ENCODE measurements at places on chromosomes 2 and 18. TPM values are rescaled to one million over a fixed set of nuclear protein-coding genes. Genes with fewer than 3 reads are reported as not detected.

DNA sequence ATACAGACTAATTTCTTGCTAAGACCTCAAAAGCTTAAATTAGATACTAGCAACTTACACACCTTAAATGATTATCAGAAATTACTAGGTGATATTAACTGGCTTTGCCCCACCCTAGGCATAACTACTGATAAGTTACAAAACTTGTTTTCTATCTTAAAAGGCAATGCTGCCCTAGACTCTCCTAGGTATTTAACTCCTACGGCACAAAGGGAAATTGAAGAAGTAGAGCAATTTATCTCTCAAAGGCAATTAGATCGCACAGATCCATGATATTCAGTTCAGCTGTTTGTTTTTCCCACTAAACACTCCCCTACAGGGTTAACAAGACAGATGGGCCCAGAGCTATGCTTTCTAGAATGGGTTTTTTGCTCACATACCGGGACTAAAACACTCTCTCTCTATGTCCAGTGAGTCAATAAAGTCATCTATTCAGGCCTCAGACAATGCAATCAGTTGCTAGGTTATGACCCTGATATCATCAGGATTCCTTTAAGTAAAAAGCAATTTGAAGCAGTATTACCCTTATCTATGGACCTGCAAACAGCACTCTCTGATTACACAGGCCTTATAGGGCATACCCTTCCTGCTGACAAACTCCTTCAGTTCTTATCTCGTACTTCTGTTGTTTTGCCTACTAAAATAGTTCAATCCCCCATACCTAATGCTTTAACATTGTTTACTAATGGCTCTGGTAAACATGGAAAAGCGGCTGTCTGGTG, 14.3 kb downstream of the MAP3K2 start:
- H3K27me3 ChIP-seq = no peaks in the 10 kb centered on the region
- H3K27ac ChIP-seq = no peak overlapping the region
- H3K4me1 ChIP-seq = no peaks in the 10 kb centered on the region
- peaks cover 56% of the 10 kb centered on the region for H3K36me3 ChIP-seq

- H3K36me3 ChIP-seq = peaks cover 3% of the 10 kb centered on the region
- no peaks in the 10 kb centered on the region for H3K4me1 ChIP-seq
- DNase-seq = no peak
Observed at GRCh38 chr2:29195796-29196195, 80.6 kb downstream of the CLIP4 start.

- peaks cover 7% of the 10 kb centered on the region for H3K4me1 ChIP-seq
- H3K27ac ChIP-seq = no peak overlapping the region
- DNase-seq = no peak
- no peaks in the 10 kb centered on the region for H3K36me3 ChIP-seq
Observed at GRCh38 chr2:60808330-60808801, 52.3 kb downstream of the PAPOLG start.

DNA sequence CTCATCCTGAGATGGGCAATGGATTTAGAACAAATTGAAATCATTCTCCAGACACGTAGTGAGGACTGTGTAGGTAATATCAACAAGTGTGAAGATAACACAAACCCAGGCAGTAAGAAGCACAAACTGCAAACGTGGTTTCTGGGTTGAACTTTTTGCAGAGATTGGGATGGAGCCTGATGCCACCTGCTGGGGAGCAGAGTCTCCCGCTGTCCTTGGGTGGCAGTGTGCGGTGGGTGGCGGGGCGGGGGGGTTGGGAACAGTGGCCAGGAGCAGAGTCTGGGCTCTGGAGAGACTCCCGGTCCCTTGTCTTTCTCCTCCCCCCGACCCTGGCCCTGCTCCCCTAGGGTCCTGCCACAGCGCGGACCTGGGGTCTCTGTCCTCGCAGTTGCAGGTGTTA, 19.5 kb downstream of the TRAF3IP1 start:
- peaks cover 5% of the 10 kb centered on the region for H3K4me1 ChIP-seq
- H3K36me3 ChIP-seq = no peaks in the 10 kb centered on the region
- no peaks in the 10 kb centered on the region for H3K27me3 ChIP-seq
- DNase-seq = no peak
- no peak overlapping the region for H3K27ac ChIP-seq

TMEM247 gene
- total RNA-seq = not detected

GRCh38 chr18:58359620-58360019, 269.3 kb downstream of the ALPK2 start:
- no peak overlapping the region for H3K4me3 ChIP-seq
- DNase-seq = no peak
- no peaks in the 10 kb centered on the region for H3K27me3 ChIP-seq
- H3K36me3 ChIP-seq = peaks cover 5% of the 10 kb centered on the region

- H3K27ac ChIP-seq = peak overlapping the region; percentile 76
- H3K4me3 ChIP-seq = no peak overlapping the region
- DNase-seq = no peak
- peaks cover 6% of the 10 kb centered on the region for H3K4me1 ChIP-seq
Observed at GRCh38 chr18:6576718-6577375, 152.7 kb upstream of the ARHGAP28 start.

DNA sequence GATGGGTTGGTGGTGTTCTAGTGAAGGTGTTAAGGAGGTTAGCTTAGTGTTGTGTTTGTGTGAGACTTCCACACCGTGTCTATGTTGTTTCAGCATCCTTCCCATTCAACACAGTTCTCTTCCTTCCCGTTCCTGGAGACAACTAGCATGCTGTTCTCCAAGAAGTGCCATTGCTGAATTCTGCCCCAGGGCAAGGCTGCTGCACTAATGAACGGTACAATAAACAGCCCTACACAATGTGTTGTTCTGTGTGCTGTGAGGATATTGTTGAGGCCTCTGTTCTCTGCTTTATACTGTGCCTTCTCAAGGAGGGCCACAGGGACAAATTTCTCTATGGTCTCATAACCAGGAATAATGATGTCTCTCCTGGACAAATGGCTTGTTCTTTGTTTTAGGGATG, 39.8 kb upstream of the ZEB2 start:
- H3K4me1 ChIP-seq = peaks cover 17% of the 10 kb centered on the region
- peak; percentile 31 for DNase-seq
- H3K36me3 ChIP-seq = no peaks in the 10 kb centered on the region
- no peaks in the 10 kb centered on the region for H3K27me3 ChIP-seq

DNA sequence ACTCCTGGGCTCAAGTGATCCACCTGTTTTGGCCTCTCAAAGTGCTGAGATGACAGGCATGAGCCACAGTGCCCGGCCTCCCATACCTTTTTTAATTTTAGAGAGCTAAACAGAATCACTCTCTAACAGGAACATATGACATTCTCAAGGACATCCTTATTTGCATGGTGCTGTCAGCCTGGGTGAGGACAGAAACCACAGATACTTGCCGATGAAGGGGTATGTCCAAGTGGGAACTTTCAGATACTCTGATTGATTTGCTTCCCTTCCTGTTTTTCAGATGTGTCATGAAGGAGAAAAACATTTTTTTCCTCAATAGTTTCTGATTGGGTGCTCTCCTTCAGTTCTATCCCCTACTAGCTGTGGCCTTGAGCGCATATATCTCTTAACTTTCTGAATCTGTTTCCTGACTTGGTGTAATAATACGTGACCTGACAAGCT, 49.6 kb downstream of the MYO3B start:
- H3K27me3 ChIP-seq = no peaks in the 10 kb centered on the region
- no peak overlapping the region for H3K27ac ChIP-seq
- DNase-seq = no peak
- H3K36me3 ChIP-seq = no peaks in the 10 kb centered on the region

DNA sequence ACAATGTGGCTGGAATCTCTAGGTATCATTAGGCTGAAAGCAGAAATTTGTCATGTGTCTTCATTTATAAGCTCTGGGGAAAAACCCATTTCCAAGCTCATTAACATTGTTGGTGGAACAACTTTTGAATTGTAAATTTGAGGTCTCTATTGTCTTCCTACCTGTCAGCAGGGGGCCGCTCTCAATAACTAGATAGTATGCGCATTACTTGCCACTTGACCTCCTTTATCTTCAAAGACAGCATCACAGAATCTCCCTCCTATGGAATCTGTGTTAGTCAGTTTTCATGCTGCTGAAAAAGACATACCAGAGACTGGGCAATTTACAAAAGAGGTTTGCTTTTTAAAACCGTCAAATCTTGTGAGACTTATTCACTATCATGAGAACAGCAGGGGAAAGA, 223.1 kb downstream of the CALCRL start:
- peaks cover 3% of the 10 kb centered on the region for H3K36me3 ChIP-seq
- no peaks in the 10 kb centered on the region for H3K27me3 ChIP-seq
- peaks cover 16% of the 10 kb centered on the region for H3K4me1 ChIP-seq
- no peak for DNase-seq
- H3K27ac ChIP-seq = no peak overlapping the region

HOXD3 gene
- 1.9 TPM for total RNA-seq

CCDC178 gene
- total RNA-seq = 0.42 TPM

GRCh38 chr2:190443055-190443454, 34.9 kb downstream of the MFSD6 start:
- no peak overlapping the region for H3K4me3 ChIP-seq
- no peaks in the 10 kb centered on the region for H3K36me3 ChIP-seq
- no peak for DNase-seq

LYPD1 gene
- 17.4 TPM for total RNA-seq

- H3K4me3 ChIP-seq = no peak overlapping the region
- DNase-seq = no peak
- no peaks in the 10 kb centered on the region for H3K36me3 ChIP-seq
- no peak overlapping the region for H3K27ac ChIP-seq
- H3K27me3 ChIP-seq = no peaks in the 10 kb centered on the region
Observed at GRCh38 chr2:217944923-217945322, 57.9 kb downstream of the TNS1 start.

DNA sequence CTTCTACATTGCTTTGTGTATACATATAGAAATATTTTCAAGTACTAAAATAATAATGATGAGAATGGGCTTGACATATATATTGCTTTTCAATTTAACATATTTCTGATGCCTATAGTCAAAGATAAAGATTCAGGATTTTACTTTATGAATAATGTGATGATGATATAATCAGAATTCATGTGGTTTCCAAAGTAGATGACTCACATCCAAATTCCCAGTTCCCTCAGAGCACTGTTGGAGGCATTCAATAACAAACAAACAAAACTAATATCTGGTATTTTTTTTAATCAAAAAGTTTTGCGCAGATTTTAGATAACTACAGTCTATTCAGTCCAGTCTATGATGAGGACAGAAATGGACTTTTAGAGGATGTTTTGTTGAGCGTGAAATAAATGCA, 2094.5 kb upstream of the CELF4 start:
- no peaks in the 10 kb centered on the region for H3K4me1 ChIP-seq
- H3K27ac ChIP-seq = no peak overlapping the region
- DNase-seq = no peak
- no peak overlapping the region for H3K4me3 ChIP-seq
- H3K27me3 ChIP-seq = no peaks in the 10 kb centered on the region

GRCh38 chr2:220129391-220129790, 502.0 kb downstream of the SLC4A3 start:
- H3K4me3 ChIP-seq = no peak overlapping the region
- H3K27ac ChIP-seq = no peak overlapping the region
- H3K27me3 ChIP-seq = no peaks in the 10 kb centered on the region
- peaks cover 11% of the 10 kb centered on the region for H3K36me3 ChIP-seq
- no peaks in the 10 kb centered on the region for H3K4me1 ChIP-seq
- no peak for DNase-seq

- H3K27me3 ChIP-seq = peaks cover 3% of the 10 kb centered on the region
- H3K4me3 ChIP-seq = no peak overlapping the region
- DNase-seq = no peak
- no peaks in the 10 kb centered on the region for H3K4me1 ChIP-seq
- H3K36me3 ChIP-seq = peaks cover 3% of the 10 kb centered on the region
Observed at GRCh38 chr2:206937555-206937954, 1.8 kb upstream of the CPO start.

DNA sequence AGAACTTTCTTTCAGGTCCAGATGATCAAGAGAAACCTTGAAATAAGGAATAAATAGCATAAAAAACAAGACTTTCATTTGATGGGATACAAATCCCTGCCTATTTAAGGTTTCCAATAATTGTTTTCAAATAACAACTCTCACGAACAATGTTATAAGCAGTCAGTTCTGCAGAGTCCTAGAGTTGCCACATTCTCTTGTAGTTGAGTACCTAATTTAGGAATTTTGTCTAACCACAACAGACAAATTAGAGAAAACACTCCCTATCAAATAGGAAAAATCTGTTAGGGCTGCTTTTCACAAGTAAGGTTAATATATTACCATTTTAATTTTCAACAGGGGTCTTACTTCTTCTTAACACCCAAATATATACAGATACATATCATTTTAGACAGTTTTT, 130.1 kb upstream of the CDH20 start:
- DNase-seq = no peak
- H3K27ac ChIP-seq = no peak overlapping the region
- H3K27me3 ChIP-seq = no peaks in the 10 kb centered on the region

RAX gene
- not detected for total RNA-seq

ARHGAP25 gene
- 3.0 TPM for total RNA-seq

HJURP gene
- total RNA-seq = 63.6 TPM

DNA sequence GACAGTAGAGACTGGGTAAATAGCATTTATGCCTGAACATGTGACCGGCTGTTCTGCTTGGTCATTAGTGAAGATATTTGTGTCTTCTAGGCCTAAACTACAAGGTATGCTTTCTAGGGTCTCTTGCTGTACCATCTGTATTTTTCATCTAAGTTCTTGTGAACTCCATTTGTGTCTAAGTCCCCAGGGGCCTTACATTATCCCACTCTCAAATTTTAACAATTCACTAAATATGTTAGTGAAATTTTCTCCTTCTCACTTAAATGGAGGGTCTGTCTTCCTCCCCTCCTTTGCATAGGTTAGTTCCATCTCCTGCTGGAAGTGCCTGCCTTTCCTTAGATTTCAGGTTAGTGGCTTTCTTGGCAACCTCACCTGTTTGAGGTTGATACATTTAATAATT, 382.6 kb downstream of the RAD51AP2 start:
- peaks cover 6% of the 10 kb centered on the region for H3K27me3 ChIP-seq
- no peak for DNase-seq
- H3K27ac ChIP-seq = no peak overlapping the region
- H3K36me3 ChIP-seq = no peaks in the 10 kb centered on the region
- no peak overlapping the region for H3K4me3 ChIP-seq

- H3K27ac ChIP-seq = peak overlapping the region; percentile 70
- no peaks in the 10 kb centered on the region for H3K36me3 ChIP-seq
- H3K4me3 ChIP-seq = peak overlapping the region; percentile 90
- H3K27me3 ChIP-seq = no peaks in the 10 kb centered on the region
- DNase-seq = peak; percentile 12
- H3K4me1 ChIP-seq = peaks cover 10% of the 10 kb centered on the region
Observed at GRCh38 chr2:88626171-88627054, 851 bp downstream of the EIF2AK3 start.

DNA sequence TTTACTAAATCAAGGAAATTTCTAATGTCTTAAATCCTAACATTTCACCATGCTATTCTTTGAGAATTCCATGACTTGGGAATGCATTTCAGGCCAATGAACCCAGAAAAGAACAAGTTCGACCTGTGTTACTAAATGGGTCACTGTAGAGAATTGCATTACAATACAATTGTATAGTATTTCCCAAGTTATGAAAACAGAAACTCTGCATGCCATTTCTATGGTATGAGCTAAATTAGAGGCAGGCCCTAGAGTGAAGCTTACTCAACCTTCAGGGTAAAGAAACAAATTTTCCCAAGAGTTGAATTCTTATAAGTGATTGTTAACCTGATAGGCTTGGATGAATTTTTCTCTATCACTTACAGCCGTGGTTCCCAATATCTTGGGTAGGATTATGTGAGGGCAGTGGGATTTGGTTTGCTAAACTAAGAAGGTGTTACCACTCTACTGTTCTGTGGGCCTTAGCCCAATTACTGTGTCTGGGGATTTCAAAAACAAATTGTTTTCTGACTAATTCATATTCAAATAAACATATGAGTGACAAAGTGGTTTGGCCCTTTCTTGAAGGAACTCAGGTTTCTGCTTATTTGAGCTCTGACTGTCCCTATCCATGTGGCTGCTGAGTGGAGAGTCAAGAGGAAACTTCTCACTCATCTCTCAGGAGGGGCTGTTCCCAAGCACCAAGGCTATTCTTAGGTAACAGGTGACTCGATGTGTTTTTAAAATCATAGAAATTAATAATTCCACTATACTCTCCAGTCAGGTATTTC, 11.2 kb upstream of the SERPINB7 start:
- H3K27ac ChIP-seq = no peak overlapping the region
- H3K36me3 ChIP-seq = peaks cover 7% of the 10 kb centered on the region
- H3K4me3 ChIP-seq = no peak overlapping the region
- no peaks in the 10 kb centered on the region for H3K27me3 ChIP-seq
